ENCODE measurements at places on chromosomes 7 and 10.
A peak's percentile ranks its signal among the peaks of the same experiment; 100 is the strongest.

DNA sequence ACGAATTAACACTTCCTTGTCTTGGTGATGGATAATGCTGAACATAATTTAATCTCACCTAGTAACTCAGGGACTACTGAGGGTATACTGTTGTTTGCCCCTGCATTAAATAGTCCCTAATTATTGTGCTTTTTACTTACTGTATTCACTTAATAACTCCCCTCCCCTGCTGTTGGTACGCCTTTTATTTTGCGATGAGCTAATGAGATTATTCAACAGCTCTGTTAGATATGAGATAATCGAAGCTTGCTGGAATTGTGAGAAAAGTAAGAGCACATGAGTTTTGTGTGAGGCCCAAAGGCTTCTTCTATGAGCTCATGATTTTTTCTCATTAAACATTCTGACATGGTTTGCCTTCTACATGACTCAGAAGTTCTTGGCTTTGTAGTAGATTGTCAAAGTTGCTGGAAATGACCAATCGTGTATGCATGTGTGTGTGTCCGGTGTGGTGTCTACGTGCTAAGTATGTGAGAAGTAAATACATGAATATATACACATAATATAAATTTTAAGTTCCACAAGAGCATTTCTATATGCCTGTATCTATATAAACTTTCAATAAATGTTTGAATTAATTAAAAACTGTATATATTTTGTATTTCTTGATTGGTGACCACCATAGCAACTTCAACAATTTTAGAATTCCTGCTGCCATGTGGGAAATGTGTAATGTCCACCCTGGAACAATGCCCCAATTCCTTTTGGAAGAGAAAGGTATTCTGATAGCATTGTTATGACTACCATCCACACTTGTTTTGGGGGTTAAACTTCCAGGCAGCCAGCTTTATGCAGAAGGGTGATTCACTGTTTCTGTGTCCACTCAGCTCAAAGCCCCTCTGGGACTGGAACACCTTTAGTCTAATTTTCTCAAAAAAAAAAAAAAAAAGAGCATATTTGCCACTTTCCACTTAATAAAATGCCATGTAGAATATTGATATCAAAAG, 106.2 kb downstream of the SAMD9 start:
- peak; percentile 94 for DNase-seq

DNA sequence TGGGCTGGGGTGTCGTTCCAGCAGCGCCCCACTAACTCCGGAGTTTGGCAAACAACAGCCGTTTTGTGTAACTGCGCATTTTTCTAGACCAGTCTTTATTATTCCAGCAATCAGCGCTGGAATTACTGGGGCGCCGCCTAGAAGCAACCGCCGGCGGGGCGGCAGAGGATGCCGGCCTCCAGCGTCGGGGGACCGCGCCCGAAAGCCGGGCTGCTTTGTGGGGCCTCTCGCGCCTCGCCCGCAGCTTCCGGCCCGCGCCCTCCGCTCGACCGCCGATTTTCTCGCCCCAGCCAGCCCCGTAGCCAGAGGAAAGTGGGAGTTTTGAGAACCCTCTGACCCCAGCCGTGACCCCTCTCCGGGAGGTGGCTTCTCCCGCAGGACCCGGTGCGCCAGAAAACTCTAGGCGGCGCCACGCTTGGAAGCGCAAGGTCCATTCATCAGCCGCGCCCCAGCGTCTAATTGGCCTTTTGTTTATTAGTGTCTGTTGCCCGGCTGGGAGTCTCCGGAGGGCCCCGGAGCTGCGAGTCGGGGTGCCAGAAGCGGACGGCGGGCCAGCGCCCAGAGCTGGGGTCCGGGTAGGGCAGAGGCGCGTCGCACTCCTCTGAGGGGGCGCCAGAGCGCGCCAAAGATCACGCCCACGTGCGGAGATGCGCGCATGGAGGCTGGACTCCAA, 10.7 kb downstream of the EMX2 start:
- DNase-seq, result no peak

DNA sequence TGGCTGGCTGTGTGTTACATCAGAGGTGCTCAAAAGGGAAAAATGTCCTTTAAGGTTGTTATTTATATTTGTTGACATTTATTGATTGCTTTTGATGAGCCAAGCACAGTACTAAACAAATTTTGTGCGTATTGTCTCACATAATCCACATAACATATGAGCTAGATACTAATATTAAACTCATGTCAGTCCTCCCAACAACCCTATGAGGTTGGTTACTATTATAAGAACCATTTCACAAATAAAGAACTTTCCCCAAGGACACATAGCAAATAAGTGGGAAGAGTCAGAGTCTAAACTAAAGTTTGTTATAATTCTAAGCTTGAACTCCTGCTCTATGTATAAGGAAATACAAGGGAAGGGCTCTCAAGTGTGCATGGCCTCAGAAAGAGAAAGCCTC, 35.6 kb upstream of the OTUD1 start:
- DNase-seq, result no peak

DNA sequence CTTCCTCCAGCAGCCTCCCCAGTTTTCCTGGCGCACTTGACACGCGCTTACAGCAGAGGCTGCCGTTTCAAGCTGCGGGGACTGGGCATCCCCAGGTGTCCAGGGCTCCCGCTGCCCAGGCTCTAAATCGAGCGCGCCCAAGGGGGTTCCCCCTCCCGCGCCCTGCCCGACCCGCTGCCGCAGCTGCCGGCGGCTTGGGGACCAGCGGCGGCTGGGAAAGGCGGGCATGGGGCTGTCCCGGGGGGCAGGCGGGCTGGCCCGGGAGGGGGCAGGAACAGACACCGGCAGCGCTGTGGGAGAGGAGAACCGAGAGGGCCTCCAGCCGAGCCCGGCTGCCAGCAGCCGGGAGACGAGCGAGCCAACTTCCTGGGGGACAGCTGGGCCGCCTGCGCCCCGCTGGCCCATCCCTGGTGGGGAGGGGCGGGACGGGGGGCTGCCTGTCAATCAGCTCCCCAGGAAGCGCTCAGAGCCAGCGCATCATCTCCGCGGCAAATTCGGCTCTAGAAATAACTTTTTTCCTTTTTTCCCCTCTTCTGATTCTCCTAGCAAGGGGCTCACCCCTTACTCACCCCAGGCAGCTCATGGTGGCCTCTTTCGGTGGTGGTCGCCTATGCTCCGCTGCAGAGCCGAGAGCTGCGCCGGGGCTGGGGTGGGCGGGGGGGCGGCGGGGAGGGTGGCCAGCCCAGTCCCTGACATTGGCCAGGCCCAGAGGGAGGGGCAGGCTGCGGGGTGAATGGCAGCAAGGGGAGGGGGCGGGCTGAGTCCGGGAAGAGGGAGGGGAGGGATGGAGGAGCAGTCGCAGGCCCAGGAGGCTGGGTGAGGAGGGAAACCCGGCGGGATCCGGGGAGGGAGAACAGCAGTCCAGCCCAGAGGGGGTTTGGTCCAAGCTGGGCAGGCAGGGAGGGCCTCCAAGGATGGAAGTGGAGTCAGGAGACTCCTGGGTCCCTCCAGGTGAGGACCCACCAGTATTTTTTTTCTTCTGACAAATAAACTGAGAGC, 14.7 kb downstream of the GRID2IP start:
- DNase-seq, result no peak

DNA sequence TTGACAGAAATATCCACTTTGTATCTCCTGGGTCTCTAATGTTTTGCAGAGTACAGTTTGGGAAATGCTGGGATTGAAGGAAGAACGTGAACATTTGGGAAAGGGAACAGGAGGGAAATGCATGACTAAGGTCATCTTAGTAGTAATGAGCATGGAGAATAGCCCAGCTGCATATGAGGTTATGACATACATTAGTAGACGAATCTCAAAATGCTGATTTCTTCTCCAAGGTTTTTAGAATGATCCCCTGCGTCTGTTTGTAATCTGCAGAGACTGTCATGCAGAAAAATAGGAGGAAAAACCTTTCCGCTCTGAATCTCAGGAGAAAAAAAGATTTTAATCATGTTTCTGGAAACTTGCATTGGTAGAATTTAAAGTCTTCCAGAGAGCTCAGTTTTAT, 133.6 kb downstream of the PPP1R9A start:
- no peak for DNase-seq

DNA sequence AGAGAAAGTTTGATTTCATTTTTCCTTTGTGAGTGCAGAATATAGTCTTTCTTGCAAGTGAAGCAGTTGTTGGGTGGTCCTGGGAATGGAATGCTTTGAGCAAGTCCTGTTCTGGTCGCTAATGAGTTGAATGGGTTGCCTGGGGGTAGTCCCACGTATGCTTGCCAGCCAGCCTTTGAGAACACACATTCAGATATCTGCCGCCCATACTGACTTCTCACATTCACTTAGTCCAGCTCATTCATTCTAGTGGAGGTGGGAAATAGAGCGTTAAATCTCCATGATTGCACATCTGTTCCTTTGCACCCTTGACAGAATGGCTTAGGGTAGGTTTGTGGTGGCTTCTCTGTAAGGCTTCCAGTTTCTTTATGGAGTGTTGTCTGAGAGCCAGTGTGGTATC, 256.6 kb downstream of the SORCS3 start:
- no peak for DNase-seq

DNA sequence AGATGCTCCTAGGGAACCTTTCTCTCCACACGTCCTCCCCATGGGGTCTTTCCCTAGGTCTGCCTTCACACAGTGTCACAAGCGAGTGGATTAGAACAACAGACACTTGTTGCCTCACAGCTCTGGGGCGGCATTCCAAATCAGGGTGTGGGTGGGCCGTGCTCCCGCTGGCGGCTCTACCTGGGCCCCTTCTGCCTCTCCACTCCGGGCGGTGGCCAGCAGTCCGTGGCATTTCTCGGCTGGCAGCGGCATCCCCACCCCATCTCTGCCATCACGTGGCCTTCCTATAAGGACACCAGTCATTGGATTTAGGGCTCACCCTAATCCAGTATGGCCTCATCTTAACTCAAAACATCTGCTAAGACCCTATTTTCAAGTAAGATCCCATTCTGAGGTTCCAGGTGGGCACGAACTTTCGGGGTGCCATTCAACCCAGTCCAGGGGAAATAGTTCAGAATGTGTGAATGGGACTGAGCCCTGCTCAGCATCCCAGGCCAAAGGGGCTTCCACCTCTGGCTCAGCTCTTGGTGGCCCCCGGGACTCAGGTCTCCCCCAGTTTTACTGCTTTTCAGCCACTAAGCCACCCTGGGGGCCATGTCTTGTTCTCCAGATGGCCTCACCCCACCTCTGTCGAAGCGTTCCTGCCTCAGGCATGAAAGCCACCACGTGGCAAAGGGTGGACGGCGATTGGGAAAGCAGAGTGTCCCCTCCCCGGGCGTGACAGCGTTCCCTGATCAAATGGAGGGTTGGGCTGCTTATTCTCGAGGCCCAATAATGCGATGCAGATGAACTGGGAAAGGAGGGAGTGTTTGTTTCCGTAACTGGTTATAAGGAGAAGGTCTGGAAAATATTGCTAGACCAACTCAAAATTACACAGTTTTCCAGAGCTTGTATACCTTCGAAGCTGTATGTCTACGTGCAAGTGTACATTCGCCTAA, 350.0 kb downstream of the GLRX3 start:
- DNase-seq, result no peak

GRCh38 chr7:100166317-100166940, 2.0 kb downstream of the GAL3ST4 start:
- DNase-seq, result no peak

GRCh38 chr10:95475827-95476468, 85.2 kb downstream of the SORBS1 start:
- no peak for DNase-seq

GRCh38 chr7:46879783-46880182, 702.1 kb downstream of the TNS3 start:
- no peak for DNase-seq

GRCh38 chr10:78566284-78567111, 502.3 kb upstream of the ZMIZ1 start:
- peak; percentile 57 for DNase-seq

GRCh38 chr7:6074612-6075380, 43.6 kb downstream of the ANKRD61 start:
- no peak for DNase-seq

GRCh38 chr7:112985377-112985987, 101.1 kb downstream of the GPR85 start:
- peak; percentile 14 for DNase-seq

DNA sequence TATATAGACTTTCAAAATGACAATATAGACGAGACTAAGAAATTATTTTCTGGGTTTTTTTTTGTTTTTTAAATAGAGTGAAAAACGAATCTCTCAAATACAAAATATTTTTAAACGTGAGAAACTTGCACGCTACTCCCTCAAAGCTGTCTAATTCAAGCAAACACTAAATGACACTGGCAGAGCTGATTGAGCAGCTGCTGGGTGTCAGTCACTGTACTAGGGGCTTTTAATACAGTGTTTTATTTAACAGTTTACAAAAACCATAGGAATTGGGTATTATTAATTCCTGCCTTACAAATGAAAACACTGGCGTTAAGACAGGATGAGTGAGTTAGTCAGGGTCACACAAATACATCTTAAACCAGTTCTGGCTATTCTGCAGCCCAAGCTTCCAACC, 1209.6 kb upstream of the C7orf33 start:
- no peak for DNase-seq

- DNase-seq, result no peak
These were observed 90.0 kb upstream of the MYL10 start for GRCh38 chr7:101719123-101719470.

DNA sequence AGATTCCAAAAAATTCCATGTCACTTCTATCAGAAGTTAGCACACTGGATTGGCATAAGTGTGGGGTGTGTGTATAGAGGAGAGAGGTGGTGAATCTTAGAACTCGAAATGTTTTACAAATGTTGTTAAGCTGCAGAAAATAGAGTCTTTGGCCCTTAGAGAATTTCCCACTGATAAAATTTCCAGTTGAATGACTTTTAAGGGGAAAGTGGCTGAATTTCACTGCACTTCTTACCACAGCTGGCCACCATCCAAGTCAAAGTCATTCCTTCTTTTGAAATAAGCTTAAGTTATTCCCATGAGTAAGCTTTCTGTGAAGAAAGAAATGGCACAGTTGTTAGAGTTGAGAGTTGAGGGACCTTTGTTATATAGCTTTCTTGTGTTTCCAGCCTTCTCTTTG, 13.9 kb downstream of the VCL start:
- peak; percentile 54 for DNase-seq

GRCh38 chr7:87413029-87413428, 62.5 kb downstream of the ABCB4 start:
- no peak for DNase-seq

DNA sequence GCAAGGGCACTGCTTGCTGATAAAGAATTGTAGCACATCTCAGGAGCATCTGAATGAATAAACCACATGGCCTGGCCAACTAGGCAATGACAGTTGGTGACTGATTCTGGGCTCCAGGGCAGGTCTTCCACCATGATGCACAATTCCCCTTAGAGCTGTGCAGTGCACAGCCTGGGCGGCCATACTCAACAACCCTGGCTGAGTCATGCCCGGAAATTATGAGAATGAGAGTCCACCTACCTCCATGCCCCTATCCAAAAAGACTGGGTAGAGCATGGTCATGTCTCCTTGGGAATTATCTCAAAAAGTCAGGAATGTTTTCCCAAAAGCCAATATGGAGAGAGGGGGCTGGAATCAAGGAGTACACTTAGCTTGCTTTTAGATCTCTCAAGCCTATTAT, 425.6 kb downstream of the PLXNA4 start:
- no peak for DNase-seq
